Stimulated activated CD8-positive, alpha-beta memory T cell treated with anti-CD3 and anti-CD28 coated beads, Interleukin-4, amount 100 ng/mL, for 1 hour (primary cell): ENCODE measurements at places on chromosomes 6 and 20.

DNA sequence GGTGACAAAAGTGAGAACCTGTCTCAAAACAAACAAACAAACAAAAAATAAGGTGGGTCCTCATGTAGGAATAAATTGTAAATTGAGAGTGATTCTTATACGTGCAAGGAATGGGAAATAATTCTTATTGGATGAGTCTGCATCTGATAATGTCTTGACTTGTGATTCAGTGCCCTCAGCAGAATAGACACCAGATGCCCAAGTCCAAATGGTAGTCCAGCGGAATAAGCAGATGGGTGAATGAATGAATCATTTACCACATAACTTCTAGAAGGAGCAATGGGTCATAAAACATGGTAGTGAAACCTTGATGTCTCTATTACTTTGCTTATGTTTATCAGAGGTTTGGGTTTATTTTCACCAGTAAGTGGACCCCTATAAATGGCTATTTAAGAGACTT is 747.7 kb downstream of the PHF3 start:
- DNase-seq, result no peak

DNA sequence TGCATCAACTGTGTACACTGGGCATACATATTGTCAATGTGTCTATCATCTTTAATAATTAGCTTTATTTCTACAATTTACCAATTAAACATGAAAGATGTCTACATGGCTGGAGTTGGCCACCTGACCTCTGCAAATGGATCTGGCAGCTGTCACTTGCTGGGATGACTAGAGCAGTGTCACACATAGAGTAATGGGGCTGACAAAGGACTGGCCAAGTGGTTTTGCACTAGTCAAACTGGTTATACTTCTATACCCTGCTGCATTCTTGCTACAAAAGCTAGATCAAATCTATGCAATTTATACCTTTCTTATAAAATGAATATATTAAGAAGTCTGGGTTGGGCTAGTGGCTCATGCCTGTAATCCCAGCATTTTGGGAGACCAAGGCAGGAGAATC is 99.3 kb downstream of the SESN1 start:
- no peak for DNase-seq

DNA sequence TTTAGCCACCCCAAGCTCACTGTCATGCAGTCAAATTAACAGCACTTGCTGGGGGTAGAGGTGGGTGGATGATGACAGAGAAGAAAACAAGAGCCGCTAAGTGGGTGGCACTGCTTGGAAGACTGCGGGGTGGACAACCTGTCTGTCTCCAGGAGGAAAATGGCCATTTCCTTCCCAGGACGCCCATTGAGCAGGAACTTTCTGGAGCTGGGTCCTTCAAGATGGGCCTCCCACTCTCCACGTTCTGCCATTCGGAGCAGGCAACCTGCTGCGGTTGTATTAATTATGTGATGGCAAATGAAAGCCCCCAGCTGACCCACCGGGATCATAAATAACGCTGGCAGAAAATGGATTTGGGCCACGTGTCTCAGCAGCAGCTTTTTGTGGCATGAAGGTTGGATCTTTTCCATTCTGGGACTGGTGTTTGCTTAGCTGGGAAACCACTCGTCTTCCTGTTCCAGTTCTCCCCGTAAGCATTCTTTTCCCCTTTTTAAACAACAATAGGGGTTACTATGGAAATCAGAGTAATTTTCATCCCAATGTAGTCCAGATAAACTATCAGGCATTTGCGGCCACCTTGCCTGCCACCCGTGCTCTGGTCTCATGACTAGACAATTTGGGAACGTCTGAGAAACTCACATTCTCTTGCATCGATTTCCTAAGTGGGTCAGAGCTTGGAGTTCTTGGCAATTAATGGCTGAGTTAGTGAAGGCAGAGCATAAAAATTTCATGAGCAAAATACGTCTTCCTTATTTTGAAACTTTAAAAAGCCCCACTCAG is 215.5 kb downstream of the ANKRD60 start:
- no peak for DNase-seq

DNA sequence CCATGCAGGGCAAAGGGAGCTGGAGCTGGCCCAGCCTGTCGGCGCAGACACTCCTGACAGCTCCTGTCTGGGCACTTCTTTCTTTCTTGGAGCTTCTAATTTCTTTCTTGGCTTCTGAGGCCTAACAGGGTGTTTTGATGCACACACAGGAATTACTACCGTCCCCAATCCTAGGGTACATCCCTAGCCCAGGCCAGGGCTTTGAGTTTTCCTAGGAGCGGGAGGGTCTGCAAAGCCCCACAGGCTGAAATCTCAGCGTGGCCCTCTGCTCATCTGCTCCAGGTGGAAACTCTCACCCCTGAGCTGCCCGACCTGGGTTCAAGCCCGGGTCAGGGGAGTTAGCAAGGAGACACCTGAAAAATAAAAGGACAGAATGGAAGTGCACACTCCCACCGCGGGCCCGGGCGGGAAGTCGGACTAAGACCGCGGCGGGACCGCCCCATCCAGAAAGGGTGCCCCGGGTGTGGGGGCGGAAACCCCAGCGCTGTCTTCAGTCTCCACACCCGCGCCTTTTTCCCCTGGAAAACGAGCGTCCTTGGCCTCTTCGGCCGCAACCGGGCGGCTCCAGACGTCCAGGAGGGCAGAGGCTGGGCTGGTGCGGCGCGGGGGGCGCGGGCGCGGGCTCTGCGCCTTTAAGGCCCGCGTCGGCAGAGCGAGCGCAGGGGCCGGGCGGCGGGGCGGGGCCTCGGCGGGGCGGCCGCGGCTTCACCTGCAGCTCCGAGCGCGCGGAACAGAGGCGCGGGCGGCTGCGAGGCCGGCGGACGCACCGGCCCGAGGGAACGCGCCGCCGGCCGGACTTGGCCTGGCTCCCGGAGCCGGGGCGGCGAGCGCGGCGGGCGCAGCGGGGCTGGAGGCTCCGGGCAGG is at the start of gene CDH4:
Gene CDH4, plus strand, starts transcription at position 733 of the 865 bp plus-strand sequence.
- no peak for DNase-seq
